ENCODE measurements at places on chromosomes 1 and 21. TPM values are rescaled to one million over a fixed set of nuclear protein-coding genes. Genes with fewer than 3 reads are reported as not detected.

DNA sequence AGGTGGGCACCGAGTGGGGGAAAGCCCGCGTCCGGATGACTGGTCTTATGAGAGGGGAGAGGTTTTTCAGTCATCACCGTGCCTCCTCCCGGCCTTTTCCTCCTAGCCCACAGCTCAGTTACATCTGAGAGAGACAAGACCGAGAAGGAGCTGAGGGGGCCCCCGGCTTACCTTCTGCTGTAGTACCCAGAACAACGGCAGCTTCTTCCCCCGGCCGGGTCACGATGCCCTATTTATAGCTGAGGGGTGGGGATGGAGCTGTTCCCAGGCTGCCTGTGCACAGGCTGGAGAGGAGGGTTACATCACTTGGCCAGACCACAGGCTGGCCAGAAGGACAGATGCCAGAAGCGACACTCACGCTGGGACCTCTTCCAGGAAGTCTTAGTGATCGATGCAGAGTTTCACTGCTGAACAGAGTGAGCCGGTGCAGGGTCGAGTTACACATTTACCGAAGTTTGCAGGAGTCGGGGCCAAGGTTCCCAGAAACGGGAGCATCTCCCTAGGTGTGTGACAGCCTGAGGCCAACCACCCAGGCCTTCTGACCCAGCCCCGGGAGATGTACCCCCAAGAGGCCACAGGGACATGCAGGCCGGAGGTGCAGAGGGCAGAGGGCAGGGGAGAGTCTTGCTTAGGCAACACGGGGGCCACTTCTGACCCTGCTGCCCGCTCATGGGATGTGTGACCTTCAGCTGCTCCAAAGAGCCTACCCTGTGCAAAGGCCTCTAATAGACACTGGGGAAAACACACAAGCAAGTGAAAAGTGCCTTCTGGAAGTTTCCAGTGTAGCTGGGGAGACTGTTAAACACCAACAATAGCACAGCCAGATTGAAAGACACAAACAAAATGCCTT is at the start of gene AGT:
Gene AGT, minus strand, starts transcription at position 208 of the 850 bp plus-strand sequence. CDS start 3,299 bp downstream, outside the sequence.
- DNase-seq: no peak
- H3K27ac ChIP-seq: no peak within 1 kb of the TSS
- no peaks in the 10 kb centered on the region for H3K27me3 ChIP-seq
- H3K4me3 ChIP-seq: no peak within 1 kb of the TSS

- DNase-seq: no peak
- H3K4me1 ChIP-seq: peaks cover 30% of the 10 kb centered on the region
- no peak overlapping the region for H3K4me3 ChIP-seq
- H3K27ac ChIP-seq: no peak overlapping the region
- no peaks in the 10 kb centered on the region for H3K27me3 ChIP-seq
- no peaks in the 10 kb centered on the region for H3K36me3 ChIP-seq
Measured at GRCh38 chr1:151509350-151510019, 1.7 kb upstream of the CGN start.

DNA sequence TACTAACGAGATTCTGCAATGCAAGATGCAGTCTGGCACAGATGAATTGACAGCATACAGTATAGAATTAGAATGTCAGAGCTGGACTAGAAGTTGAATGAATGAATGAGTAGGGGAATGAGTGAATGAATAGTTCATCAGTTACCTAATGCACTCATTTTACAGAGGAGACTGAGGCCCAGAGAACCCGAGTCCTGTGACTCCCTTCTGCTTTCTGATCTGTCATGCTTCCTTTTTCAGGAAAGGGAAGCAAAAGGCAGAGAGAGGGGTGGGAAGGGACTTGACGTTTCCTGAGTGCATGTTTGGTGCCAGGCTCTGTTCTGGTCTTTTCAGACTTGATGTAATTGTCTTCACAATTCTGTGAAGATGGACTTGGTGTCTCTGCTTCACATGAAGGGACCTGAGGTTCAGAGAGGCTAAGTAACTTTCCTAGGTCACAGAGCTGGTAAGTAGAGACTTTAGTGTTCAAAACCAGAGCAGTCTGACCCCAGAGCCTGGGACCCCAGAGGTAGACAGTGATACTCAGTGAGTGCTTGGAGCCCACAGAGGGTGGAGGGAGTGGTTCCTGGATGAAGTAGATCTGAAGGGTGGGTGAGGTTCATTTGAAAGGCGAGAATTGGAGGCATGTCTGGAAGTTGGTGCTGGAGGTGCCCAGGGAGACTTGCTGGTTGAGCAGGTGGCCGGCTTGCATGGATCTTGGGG is 8.0 kb upstream of the MEX3A start:
- no peak for DNase-seq
- no peak overlapping the region for H3K27ac ChIP-seq
- peaks cover 9% of the 10 kb centered on the region for H3K4me1 ChIP-seq
- H3K4me3 ChIP-seq: no peak overlapping the region

- no peaks in the 10 kb centered on the region for H3K27me3 ChIP-seq
- H3K27ac ChIP-seq: no peak overlapping the region
- H3K4me1 ChIP-seq: peaks cover 28% of the 10 kb centered on the region
Measured at GRCh38 chr1:229273507-229274232, 2.8 kb downstream of the RAB4A start.

DNA sequence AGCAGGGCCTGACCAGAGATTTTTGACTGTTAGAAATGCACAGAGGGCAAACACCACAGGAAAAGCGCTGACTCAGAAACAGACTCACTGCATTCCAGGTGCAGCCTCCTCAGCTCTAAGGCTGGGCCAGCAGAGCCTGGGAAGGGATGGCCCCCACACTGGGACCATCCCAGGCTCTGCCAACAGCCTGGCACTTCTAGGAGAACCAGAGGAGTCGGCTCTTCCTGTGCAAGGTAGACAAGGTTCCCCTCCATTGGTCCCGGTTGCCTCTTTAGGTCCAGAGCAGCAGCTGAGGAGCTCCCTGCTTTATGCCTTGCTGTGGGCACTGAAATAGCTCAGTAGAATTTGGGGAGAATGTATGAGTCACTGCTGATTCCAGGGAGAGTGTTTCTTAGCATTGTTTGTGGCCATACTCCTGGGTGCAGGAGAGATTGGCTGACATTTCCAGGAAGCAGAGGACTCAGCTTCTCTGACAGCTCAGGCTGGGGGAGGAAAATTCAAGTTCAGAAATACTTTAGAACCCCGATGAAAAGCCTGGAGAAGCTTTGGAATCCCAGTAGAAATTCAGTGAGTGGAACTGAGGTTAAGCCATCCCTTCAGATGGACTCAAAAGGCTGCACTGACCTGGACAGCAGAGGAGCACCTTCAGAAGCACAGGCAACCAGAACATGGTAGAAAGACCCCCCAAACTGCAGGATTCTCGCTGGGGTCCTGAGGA is 19.7 kb downstream of the PRAMEF1 start:
- H3K4me3 ChIP-seq: no peak overlapping the region
- H3K4me1 ChIP-seq: no peaks in the 10 kb centered on the region
- no peak for DNase-seq
- H3K36me3 ChIP-seq: no peaks in the 10 kb centered on the region

DNA sequence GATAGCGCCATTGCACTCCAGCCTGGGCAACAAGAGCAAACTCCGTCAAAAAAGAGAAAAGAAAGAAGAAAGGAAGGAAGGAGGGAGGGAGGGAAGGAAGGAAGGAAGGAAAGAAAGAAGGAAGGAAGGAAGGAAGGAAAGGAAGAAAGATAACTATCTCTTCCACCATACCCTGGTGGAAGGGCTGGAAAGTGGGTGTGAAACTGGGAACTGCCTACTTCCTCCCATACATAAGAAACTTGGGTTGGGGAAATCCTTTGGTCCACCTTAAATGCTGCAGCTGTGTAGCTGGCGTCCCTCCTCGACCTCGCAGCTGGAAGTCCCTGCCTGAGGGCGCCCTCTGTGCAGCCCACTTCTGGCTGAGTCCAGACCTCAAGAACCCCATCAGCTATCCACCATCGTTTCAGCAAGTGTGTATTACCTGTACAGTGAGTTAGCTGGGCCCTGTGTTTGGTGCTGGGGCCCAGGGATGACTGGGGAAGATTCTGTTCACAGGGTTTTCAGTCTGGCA is 4.6 kb upstream of the FAM167B start:
- H3K27me3 ChIP-seq: no peaks in the 10 kb centered on the region
- H3K36me3 ChIP-seq: no peaks in the 10 kb centered on the region
- H3K4me3 ChIP-seq: no peak overlapping the region
- no peak for DNase-seq

DNA sequence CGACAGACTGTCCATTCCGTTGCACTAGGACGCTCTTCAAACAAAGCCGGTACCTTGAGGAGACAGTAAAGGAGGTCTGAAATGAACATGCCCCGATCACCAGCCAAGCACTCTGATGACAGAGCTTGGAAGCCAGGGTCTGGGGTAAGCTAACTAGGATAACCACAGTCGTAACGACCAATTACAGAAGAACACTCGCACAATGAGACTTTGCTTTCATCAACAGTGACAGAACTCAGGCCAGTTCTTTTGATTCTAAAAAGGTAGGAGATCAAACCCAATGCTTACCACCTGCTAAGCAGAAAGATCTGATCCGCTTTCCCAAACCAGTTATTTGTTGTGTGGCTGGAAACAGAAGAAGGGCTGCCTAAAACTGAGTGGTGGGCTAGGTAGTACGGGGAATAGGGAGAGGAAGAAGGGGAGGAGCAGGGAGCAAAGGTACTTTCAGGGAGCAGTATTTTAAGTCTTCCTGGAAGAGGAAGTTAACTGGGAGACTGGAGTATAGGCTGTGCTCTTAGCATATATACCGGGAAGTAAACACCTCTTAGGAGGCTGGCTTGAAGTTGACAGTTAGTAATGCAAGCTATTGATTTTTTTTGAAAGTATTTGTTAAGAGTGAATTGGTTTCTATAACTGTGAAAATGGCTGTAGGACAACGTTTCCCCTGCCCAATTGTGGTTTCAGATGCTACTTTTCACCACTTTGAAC is 38.4 kb downstream of the UCK2 start:
- no peaks in the 10 kb centered on the region for H3K27me3 ChIP-seq
- H3K4me1 ChIP-seq: peaks cover 9% of the 10 kb centered on the region

DNA sequence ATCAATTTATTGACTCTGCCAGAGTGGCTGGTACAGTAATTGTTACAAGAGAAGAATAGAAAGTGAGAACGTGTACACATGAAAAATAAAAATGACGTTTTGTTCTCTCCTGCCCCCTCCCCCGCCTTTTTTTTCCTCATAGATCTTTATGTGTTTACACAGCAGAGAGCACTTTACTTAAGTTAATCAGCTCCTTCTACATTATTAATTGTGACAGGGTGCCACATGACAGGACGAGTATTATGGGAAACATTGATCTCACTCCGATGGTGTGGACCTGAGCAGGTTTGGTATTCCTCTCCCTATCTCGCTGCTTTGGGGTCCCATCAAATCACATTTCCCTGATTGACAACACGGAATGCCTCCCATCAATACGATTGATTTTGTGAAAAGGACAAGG is 285.7 kb downstream of the TM2D1 start:
- no peak overlapping the region for H3K27ac ChIP-seq
- H3K27me3 ChIP-seq: no peaks in the 10 kb centered on the region
- no peak for DNase-seq

- no peaks in the 10 kb centered on the region for H3K4me1 ChIP-seq
- no peak overlapping the region for H3K4me3 ChIP-seq
- no peaks in the 10 kb centered on the region for H3K36me3 ChIP-seq
- DNase-seq: no peak
- H3K27me3 ChIP-seq: no peaks in the 10 kb centered on the region
Measured at GRCh38 chr1:17860812-17861211, 105.7 kb downstream of the ACTL8 start.

DNA sequence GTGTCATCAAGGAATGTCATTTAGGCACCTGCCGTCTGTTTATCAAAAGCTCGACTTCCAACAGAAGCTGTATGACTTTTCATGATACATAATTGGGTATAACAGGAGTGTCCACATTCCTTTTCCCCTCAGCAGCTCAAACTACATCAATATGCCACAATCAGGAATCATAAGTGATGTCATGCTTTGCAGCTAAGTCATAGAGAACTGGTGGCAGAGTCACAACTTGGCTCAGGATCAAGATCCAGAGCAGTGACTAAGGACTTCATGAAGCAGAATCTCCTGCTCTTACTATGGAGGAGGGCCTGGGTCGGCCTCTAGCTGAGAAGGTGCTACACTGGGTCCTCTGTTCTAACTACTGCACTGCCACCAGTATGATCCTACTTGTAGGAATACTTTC is 36.5 kb upstream of the AGBL4 start:
- H3K27ac ChIP-seq: no peak overlapping the region
- H3K27me3 ChIP-seq: no peaks in the 10 kb centered on the region
- no peaks in the 10 kb centered on the region for H3K4me1 ChIP-seq
- H3K36me3 ChIP-seq: no peaks in the 10 kb centered on the region
- no peak for DNase-seq

DNA sequence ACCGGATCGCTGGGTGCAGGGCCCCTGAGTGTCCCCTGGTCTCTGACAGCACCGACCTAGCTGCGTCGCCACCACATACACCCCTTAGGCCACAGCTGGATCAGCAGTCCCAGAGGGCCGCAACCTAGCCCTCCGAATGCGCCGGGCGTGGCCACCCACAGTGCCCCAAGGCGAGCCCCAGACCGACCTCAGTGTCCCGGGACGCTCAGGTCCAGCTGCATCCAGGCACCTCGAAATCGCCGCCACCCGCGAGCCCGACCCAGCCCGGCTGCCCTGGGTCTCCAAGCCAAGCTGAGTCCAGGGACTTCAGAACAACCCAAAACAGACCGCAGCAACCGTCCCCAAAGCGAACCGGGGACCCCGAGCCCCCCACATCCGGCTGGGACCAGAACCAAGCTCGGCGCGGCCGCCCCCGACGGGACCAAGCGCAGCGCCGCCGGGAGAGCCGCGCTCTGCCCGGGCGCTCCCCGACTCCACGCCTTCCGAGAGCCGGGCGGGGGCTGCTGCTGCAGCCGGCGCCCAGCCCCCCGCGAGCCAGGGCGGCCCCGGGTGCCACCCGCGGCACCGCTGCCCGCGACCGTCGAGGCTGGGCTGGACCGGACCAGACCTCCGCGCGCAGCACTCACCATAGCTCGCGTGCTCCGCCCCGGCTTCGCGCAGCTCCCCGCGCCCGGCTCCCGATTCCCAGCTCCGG is 54.6 kb upstream of the ECE1 start:
- peak overlapping the region; percentile 67 for H3K27ac ChIP-seq
- peak overlapping the region; percentile 58 for H3K4me3 ChIP-seq
- peaks cover 48% of the 10 kb centered on the region for H3K4me1 ChIP-seq

DNA sequence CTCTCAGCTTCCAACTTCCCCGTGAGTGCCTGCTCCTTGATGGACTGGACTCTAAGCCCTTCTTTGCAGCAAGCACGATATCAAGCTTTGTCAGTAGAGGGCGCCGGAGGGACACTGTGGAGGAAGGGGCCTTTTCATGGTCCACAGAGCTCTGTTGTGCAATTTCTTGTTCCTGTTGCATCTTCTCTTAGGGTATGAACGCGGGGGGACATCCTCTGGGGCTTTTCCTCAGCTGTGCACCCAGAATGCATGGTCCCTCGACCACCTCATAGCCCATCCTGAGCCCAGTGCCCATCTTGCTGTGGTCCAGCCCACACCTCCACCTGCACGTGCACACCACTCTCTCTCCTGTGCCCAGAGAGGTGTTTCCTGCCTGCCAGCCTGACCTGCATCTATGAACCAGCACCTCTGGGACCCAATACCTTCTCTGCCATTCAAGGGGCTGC is 556.8 kb downstream of the PTPRU start:
- DNase-seq: peak; percentile 51
- no peaks in the 10 kb centered on the region for H3K4me1 ChIP-seq
- H3K27me3 ChIP-seq: no peaks in the 10 kb centered on the region
- no peaks in the 10 kb centered on the region for H3K36me3 ChIP-seq

GRCh38 chr1:31815307-31815645 is 546 bp downstream of the SPOCD1 start:
- H3K4me1 ChIP-seq: no peaks in the 10 kb centered on the region
- H3K27ac ChIP-seq: no peak overlapping the region
- no peak for DNase-seq

Gene OVAAL
- not detected for total RNA-seq

Gene LRRIQ3
- total RNA-seq: 0.85 TPM

Gene PHF13
- total RNA-seq: 41.8 TPM

Gene LCE3A
- total RNA-seq: not detected

Gene TENT5C
- 8.9 TPM for total RNA-seq

Gene ETS2
- 132 TPM for total RNA-seq

Gene E2F2
- total RNA-seq: 9.5 TPM

Gene PRKAA2
- total RNA-seq: 11.1 TPM
